ENCODE measurements at places on chromosomes 16 and 17.

DNA sequence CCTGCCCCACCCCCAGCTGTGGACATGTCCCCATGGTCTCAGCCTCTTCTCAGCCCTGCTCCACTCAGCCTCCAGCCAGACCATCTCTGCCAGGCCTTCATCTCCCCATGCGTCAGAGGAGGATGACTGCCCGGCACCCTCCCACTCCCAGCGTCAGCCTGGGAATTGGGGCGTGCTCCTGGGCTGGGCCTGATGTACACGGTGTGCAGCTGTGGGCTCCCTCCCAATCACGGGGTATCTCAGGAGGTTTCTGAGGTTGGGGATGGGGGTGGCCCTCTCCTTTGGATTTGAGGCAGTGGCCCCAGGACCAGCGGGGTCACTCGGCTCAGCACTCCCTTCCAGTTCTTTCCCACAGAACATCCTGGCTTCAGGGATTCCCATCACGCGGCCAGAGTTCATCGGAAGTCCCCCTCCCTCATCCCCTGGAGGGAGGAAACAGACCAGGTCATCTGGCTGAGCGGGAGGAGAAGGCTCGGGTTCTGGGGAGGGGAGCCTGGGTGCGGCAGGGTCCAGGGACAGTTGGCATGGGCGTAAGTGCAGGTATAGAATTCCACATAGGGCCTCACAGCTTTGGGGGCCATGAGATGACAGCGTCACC, 36.9 kb downstream of the SOCS3 start:
- no peak for DNase-seq

- DNase-seq, result no peak
Observed at GRCh38 chr16:67256701-67257230, 8.0 kb downstream of the SLC9A5 start.

DNA sequence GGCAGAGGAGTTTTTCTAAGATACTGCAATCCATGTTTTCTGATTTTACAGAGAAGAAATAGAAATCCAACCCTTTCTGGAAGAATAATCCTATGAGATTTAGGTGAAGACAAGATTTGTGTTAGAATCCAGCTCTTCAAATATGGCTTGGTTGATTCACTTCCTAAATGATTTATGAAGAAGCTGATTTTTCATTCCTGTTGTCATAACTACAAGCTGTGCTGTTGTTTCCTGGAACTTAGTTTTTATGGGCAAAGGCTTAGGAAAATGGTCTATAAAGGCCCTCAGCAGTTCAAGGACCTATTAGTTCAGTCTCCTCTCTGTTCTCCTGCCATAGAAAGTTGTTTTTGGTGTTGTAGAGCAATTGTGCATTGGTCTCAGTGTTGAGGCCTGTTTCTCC, 174.2 kb upstream of the FAM20A start:
- DNase-seq, result no peak

GRCh38 chr17:76870377-76870714, 2.1 kb downstream of the MGAT5B start:
- no peak for DNase-seq

DNA sequence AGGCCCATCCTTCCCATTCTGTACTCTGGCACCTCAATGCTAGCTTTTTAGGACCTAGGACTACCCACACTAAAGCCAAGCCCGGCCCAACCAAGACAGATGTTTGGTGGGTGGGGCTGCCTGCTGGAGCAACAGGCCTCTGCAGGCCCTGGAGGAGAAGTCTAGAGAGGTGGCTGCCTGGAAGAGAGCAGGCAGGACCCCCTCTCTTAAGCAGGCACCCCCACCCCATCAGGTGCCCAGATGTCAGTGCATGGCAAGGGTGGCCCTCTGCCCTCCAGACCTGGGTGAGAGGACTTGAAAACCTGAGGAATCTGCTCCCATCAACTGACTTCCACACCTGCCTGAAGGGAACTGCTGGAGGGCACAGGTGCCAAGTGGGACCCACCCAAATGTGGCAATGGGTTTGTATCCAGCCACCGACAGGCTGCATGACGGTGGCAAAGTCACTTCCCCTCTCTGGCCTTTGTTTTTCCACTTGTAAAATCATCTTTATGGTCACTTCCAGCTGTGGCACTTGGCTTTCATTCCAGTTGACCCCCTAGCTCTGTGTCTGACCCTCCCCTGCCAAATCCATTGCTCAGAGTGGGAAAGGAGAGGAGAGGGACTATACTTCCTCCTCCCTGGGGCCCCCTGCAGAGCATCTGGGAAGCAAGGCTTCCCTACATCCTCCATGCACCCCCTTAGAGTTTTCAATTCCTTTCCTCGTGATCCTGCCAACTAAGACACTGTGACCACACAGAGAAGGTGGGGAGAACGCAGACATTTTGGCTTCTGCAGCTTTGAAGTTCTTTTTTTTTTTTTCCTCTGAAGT, 1.7 kb upstream of the STAT5A start:
- DNase-seq, result peak; percentile 24

DNA sequence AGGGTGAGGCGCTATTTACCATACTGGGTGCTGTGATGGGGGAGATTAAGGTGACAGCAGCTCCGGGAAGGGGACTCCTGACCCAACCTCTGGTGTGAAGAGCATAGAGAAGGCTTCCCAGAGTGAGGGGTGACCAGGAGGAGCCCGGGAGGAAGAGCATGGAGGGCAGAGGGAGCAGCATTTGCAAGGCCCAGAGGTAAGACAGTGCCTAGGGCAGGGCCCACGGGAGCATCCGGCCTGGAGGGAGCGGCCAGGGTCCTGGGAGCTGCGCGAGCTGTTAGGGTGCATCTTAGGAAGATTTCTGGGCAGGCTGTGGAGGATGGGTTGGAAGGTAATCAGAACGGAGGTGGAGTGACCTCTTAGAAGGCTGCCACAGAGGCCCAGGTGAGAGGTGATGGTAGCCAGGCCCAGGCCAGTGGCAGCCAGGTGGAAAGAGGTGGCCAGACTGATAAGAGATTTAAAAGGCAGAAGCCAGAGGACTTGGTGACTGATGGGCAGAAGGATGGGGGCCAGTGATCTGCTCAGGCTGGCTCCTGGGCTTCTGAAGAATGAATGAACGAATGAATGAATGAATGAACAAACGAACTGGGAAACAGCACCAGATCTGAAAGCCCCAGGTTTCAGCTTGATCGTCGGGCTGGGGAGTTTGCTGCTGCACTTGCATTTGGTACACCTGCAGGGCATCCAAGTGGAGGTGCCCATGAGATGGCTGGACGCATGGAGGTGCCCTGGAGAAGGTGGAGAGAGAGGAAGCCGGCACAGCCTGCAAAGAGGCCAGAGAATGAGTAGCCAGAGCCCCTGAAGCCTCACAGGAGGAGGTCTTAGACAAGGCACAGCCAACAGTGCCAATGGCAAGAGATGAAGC, 13.0 kb upstream of the TMEM92 start:
- DNase-seq, result peak; percentile 3

GRCh38 chr17:16517477-16517876, 25.5 kb upstream of the LRRC75A start:
- DNase-seq, result no peak

DNA sequence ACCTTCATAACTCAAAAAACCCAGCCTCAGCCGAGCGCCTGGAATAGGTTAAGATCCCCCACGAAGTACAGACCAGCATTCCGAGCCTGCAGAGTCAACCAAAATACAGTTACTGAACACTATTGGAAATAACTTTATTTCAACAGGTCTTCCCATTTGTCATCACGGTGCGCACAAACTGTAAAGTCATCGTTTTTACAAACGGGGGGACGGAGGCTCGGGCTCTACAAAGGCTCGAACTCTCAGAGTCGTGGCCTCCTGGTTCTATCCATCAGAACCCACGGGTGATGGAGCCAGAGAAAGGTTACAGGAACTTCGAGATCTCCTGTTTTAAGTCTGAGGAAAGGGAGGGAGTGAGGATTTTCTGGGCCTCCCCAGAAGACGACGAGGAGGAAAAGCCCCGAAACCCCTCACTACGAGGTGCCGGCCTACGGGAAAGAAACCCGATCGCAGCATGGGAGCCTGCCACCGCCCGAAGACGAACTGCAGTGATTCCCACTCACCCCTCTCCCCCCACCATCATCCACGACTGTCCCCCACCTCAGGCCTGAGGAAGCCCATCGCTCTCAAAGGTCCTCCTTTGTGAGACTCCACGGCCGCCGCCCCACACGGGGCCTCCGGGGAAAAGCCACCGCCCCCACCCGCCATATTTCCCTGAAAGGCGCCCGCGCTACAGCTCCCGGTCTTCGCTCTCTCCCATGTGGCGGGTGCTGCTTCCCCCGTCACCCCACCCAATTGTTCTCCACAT, 917 bp downstream of the YWHAE start:
- peak; percentile 81 for DNase-seq

- DNase-seq, result no peak
Observed at GRCh38 chr16:47490471-47490870, 29.3 kb downstream of the PHKB start.

GRCh38 chr16:80060470-80060869, 459.9 kb upstream of the MAF start:
- no peak for DNase-seq

DNA sequence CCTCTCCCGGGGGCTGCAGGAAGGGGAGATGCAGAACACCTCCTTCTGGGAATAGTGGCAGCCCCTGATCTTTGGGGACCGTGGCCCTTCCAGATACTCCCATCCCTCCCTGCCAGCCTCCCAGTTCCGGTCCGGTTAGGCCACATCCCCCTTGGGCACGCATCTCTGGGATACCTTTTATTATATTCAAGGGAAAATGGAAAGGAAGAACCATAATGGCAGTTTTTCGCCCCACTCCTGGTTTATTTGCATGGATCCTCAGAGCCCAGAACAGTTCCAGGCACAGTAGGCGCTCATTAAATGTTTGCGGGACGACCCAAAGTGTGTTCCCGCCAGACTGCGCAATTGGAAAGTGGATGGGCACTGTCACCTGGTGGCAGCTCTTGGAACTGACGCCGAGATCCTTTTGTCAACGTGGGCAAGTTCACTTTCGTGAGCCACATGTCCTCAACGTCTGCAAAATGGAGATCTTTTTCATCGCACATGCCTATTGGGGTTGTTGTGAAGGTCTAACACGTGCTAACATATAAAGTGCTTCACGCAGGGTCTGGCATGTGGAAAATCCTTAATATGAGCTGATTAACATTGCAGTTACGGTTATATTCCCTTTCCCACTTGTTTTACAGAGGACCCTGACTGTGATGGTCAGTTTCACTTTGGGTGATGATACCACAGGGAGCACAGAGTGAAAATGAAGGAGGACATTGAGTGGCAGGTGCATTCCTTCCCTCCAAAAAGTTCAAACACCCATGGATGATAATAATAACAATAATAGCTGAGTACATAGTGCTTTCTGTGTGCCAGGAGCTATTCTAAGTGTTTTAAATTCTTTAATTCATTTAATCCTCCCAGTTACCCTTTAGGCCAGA, 1.7 kb upstream of the GPRC5B start:
- peak; percentile 92 for DNase-seq

DNA sequence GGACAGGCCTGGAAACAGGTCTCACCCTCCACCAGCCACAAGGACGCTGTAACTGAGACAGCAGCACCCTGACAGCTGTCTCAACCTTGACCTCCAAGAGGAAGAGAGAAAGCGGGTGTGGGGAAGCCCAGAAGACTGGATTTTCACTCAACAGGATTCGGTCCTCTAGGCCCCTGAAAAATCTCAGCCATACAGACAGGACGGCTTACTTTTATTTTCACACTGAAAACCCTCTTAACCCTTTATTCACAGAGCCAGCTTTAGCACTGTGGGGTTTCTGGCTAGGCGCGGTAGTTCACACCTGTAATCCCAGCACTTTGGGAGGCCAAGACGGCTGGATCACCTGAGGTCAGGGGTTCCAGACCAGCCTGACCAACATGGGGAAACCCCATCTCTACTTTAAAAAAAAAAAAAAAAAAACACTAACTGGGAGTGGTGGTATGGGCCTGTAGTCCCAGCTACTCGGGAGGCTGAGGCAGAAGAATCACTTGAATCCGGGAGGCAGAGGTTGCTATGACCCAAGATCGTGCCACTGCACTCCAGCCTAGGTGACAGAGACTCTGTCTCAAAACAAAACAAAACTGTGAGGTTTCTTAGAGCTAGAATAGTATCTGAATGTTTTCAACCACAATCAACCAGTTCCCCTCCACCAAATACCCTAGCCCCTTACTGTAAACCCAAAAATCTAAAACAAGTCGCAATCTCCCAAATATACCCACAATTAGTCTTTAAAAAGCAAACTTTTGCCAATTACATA, 5.3 kb downstream of the ANKRD11 start:
- DNase-seq, result no peak

All from stomach (tissue), 19 donors.